ENCODE measurements at places on chromosomes 6 and 20.

- no peak for DNase-seq
These were observed 134.0 kb downstream of the TAF4 start for GRCh38 chr20:61931476-61932198.

GRCh38 chr6:126553854-126554253, 213.9 kb downstream of the CENPW start:
- DNase-seq = no peak

DNA sequence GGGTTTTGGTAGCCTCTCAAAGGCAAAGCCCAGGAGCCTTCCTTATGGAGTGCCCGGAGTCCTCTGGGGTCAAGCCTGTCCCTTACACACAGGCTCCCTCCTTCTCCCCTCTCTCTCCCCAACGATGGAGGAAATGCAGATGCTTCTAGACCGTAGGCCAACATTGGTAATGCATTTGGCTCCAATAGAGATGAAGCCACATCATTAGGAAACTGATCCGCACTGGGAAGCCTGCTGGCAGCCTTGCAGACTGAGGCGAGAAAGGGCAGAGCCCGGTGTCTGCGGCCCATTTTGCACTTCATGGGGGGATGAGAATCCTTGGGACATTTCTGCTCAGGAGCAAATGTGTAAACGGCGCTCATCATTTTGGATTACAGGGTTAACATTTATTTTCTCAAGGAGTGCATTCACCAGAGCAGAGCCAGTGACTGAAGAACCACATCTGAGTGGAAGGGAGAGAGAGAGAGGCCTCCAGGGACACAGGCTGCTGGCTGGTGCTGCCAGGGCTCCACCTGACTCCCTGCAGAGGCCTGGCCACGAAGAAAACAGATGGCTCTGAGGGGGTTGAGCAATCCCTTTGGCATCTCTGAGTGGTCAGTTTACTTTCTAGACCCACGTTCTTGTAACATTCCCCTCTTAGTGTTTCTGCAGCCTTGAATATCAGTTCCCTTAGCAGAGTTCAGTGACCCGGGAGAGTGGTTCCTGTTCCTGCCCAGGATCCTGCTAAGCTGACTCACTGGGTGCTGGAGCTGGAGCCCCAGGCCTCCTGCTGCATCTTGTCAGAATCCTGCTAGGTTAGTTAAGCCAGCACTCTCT, 4.4 kb upstream of the CST3 start:
- DNase-seq = no peak

GRCh38 chr6:132401618-132402285, 477 bp upstream of the MOXD1 start:
- DNase-seq = no peak

GRCh38 chr20:26279238-26279637, 582.6 kb upstream of the ZNF337 start:
- DNase-seq = no peak

DNA sequence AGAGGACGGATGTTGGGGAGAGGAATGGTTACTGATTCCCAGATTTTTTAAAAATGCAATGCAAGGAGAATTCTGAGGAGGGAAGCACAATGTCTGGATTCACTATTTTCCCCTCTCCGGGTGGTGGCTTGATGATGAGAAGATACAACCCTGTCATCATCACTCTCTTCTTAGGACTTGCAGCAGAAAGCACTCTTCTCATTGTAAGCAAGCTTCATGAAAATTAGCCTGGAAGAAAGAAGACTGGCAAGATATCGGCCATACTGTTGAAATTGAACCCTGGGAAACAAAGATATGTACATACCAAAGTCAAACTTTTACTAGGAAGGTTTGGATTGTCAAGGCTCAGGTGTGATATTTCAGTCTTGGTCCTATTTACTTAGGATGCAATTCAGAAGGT, 195.7 kb downstream of the EDN1 start:
- no peak for DNase-seq

- DNase-seq = no peak
These were observed 880 bp upstream of the CPXM1 start for GRCh38 chr20:2801286-2801728.

GRCh38 chr6:132663661-132664060, 4.7 kb upstream of the TAAR1 start:
- no peak for DNase-seq

DNA sequence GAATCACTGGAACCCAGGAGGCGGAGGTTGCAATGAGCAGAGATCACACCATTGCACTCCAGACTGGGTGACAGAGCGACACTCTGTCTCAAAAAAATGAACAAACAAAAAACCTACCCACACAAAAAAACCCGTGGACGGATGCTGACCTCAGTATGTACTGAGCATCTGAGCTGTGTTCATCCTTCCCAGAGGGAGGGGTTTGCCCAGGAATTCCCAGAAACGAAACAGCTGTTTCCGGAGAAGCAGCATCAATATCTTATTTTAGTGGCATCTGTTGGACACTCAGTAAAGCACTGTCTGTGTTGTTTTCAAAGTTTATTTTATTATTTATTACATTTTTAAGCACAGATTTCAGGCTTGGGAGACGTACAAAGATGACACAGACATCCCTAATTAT, 18.7 kb downstream of the NANP start:
- no peak for DNase-seq

GRCh38 chr6:134714679-134715078, 235.2 kb downstream of the ALDH8A1 start:
- DNase-seq = peak; percentile 35

DNA sequence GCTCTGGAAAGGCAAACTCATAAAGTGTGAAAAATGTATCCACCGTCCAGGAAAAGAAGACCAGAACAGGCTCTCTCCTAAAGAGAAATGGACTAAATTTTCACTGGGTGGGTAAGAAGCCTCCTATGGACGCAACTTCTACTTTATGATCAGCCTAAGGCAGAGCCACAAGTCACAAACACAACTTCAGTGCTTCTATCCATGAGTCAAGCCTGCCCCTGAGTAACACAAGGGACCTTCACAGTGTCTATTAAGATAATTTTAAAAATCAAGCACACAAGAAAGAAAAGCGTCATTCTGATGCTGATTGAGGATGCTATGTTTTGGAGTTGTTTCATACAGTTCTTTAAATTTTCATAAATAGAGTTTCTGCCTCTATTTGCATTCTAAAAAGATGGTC, 601.7 kb upstream of the ARID1B start:
- no peak for DNase-seq

DNA sequence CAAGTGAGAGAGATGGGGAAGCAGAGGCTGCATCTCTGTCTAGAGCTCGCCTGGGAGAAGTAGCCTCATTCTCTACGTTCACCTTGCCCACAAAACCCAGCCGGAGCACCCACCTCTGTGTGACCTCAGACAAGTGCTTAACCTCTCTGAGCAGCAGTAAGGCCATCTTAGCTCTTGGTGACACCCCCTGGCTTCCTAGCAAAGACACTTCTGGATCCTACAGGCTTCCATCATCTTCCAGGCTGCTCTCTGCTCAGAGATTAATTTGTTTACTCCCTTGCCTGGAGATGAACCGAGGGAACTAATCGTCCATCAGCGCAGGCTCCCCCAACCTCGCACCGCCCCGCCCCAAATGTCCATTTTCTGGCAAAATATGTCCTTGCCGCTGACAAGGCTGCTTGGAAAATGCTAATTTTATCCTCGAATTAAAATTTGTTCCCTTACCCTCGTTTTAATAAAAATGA, 24.0 kb upstream of the CTNNBL1 start:
- DNase-seq = no peak

GRCh38 chr6:84835340-84835739, 70.9 kb upstream of the TBX18 start:
- no peak for DNase-seq

- DNase-seq = no peak
These were observed 10.3 kb downstream of the RSPO4 start for GRCh38 chr20:991850-992249.

GRCh38 chr6:153325661-153326060, 194.6 kb upstream of the RGS17 start:
- DNase-seq = no peak

DNA sequence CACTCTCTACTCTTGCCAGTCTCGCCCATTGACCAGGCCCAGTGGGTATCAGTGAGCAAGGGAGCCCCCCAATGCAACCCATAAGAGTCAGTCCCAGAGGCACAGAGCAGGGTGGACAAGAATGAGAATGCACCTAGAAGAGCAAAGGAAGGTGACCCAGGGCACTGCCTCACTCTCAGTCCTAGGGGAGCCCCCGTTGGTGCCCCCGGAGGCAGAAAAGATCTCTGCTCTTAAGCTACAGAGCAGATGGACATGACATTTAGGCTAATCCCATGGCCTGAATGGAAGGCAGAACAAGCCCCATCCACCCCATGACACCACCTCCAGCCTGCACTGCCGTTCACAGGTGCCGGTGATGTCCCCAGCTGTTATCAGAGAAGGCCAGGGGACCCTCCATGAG, 50.7 kb upstream of the PLEKHG1 start:
- DNase-seq = no peak

DNA sequence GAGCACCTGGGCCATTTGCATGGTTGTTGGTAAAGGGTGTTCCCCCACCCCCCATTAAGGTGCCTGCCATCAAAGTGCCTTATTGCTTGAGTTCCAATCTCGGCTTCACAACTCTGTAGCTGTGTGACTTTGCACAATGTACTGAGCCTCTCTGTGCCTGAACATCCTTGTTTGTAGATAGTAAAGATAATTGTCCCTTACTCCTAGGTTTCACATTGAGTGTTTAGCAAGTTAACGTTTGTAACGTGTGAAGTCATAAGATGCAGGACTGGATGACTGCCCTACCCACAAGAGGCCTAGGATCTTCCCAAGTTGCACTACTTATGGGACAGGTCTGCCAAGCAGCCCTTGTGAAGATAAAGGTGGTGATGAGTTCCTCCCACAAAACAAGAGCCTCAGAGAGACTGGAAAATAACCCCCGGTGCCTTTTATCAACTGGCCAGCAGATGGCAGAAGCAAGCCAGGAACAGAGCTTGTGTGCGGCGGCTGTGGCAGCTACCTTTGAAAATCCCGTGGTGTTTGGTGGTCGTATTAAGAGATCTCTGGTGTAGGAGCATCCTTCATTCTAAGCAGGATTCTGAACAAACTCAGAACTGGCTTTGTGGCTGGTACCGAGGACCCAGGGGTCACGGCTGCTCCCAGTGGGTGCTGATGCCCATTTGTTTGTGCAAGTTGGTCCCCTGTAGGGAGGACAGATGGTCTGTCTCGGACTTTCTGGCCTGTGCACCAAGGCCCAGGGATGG, 99.1 kb downstream of the CDH26 start:
- DNase-seq = peak; percentile 79

GRCh38 chr6:168554472-168554871, 113.5 kb downstream of the SMOC2 start:
- no peak for DNase-seq

GRCh38 chr6:125444006-125444923, 142.5 kb upstream of the HDDC2 start:
- peak; percentile 47 for DNase-seq

GRCh38 chr6:148239801-148240460, 102.7 kb upstream of the SASH1 start:
- no peak for DNase-seq

- DNase-seq = no peak
These were observed 29.2 kb downstream of the JAG1 start for GRCh38 chr20:10644458-10645204.

GRCh38 chr6:134520181-134521115, 202.5 kb upstream of the SGK1 start:
- no peak for DNase-seq

DNA sequence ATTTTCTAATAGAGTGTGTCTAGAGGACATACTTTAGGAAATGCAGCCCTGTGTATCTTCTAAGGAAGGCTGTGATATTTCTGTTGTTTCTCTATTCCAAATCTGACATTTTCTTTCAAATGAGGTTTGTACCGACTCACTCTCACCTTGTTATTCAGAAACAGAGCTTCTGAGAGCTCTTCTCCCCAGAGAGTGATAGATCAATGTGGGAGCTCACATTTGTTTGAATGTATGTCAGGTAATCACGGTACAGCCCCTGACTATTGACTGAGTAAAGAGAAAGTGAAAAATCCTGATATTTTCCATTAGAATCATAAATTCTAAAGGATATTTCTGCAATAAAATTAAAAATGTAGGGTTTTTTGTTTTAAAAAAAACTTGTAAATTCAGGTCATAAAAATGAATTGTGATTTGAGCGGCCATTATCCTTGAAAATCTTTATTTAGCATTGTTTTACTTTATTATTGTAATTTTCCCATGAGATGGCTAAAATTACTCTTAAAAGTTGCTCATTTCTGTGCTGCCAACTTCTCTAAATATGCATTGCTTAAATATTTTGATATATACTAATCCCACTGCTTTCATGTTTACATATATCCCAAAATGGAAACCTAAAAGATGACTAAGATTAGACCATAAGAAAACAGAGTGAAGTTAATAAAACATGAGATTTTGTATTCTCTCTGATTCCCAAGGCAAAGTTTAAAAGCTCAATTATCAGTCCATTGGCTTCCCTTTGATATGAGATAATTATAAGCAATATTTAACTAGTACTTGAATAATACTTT, 1226.8 kb upstream of the CITED2 start:
- no peak for DNase-seq

DNA sequence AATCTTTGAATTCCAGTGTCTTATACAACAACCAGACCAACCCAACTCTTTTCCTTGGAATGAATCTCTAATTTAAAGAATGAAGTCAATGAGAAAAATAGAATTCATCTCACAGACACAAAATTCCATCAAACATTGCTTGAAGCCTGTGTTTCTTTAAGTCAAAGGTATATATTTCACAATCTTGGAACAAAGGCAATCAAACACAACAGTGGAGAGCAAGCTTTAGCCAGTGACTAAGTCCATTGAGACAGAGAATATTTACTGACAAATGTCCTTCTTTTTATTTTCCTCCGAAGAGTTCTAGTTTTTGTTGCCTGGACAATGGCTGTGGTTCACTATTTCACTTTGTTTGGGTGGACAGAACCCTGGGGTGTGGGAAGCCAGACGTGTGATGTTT, 35.8 kb downstream of the MEP1A start:
- no peak for DNase-seq

All from COLO829 (cell line).